Spinal cord (tissue), 10 donors: ENCODE measurements at places on chromosomes 12 and 14. TPM values are rescaled to one million over a fixed set of nuclear protein-coding genes. Genes with fewer than 3 reads are reported as not detected.

DNA sequence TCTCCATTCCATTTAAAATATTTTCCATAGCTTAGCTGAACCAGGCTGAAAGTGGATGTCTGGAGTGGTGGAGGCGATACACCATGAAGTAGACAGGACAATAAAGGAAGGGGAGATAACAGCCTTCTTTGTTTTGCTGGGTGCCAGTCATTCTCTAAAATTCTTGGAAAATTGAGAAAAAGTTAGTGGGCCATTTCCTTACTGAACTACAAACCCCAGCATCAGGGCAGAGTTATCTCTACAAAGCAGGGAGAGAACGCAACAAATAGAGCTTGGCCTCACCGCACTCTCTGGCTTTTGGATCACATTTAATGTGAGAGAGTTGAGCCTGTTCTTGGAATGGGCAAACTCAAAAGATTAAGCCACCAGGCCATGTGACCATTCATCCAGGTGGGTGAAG is 41.2 kb upstream of the LRRC10 start:
- no peak for DNase-seq

- DNase-seq = no peak
Observed at GRCh38 chr14:99891900-99892299, 98.7 kb downstream of the EML1 start.

- no peak for DNase-seq
Observed at GRCh38 chr12:77510985-77511384, 319.7 kb upstream of the NAV3 start.

DNA sequence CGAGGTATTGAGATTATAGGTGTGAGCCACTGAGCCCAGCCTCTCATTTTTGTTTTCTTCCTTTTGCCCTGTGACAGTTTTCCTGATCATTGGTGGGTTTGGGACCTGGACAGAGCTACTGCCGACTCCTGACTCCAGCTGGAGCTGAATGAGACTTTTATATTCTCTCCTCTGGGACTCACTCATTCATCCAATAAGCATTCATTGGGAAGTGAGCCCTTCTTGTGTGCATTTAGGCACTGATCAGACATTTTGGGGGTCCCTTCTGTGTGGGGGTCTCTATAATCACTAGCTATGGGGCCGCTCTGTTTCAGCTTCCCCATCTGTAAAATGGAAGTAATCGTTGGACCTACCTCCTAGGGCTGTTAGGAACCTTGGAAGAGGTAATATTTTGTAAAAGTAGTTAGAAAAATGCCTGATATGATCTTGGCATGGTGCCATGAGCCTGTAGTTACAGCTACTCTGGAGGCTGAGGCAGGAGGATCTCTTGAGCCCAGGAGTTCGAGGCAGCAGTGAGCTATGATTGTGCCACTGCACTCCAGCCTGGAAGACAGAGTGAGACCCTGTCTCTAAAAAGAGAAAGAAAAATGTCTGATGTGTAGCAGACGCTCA is 7.2 kb downstream of the SH2B3 start:
- DNase-seq = no peak

DNA sequence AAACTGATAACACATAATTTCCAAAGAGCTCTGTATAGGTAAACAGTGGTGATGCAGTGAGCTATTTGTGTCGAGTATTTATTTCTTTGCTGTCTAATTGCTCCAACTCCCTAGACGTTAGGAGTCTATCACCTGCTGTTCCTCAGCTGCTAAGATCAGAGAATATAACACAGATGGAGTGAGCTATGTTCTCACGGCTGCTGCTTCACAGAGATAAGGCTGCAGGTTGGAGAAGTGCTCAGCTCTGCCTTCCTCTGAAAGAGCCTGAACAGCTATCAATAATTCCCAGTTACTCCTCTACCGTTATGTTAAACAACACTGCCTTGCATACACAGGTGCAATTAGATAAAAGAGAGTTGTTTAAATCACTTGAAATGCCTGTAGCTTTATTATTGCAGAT is 103.2 kb upstream of the MDGA2 start:
- DNase-seq = no peak

GRCh38 chr12:15446807-15447206 is 124.5 kb downstream of the PTPRO start:
- no peak for DNase-seq

- DNase-seq = no peak
Observed at GRCh38 chr14:99040711-99041110, 231.3 kb downstream of the BCL11B start.

DNA sequence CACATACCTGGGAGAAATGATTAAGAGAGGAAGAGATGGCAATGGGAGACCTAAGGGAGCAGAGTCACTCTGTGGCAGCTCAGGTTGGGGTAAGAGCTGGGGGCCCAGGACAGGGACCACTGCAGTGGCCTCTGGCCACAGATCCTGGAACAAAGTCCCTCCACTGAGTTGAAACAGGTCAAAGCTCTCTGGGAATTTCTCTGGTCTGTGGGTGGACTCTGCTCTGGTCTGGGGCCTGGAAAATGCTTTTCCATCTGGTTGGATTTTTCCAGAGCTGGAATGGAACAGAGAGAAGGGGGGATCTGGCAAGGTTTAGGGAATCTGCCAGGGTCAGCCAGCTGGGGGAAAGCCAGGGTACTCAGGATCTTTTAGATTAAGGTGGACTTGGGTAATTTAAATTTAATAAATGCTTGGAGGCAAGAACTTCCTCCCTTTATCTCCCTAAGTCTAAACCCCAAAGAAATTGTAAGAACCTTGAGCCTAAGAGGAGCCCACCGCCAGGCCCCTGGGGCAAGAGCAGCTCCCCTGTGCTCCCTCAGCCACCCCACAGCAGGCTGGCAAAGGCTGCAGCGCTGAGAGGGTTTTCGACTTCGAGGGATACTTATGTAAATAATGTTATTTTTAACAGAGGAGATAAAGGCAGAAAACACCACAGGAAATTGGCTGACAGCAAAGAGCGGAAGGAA is 3.7 kb downstream of the HOXC10 start:
- no peak for DNase-seq

CABP1 gene
- total RNA-seq = 3.5 TPM
